ENCODE measurements at places on chromosomes 5 and 9.

DNA sequence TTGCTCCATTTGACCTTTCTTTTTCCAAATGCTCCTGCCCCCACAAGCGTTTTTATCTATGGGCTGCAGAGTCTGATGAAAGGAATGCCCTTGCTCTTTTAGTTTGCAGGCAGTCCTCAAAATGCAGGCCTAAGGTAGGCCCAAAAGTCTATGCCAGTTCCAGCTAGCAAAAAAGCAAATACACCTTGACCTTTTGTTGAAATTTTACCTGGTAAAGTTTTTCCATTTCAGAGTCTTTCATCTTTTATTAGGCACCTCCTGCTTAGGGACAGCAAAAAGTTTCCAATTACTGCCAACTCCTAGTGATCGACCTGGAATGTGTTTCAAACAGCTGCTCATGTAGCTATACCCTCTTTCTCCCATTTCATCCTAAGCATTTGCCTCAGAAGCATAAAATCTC is 2.7 kb upstream of the LEAP2 start:
- DNase-seq, result no peak

DNA sequence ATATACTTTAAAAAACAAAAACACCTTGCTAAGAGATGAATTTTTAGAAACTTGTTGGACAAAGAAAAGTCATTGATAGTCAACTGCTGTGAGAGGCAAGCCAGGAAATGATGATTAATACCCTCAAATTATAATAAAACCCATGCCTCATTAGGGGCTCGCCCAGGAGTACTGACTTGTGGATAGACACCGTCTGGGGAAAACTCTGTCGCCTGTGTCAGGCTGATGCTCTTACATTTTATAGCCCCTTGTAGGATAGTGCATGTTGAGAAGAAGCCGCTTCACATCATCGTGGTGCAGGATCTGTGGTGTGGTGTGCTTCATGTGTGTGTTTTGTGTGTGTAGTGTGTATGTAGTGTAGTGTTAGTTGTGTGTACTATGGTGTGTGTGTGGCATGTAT is 39.1 kb downstream of the SYK start:
- no peak for DNase-seq

GRCh38 chr9:37968228-37968701 is 64.3 kb upstream of the SLC25A51 start:
- peak; percentile 95 for DNase-seq

DNA sequence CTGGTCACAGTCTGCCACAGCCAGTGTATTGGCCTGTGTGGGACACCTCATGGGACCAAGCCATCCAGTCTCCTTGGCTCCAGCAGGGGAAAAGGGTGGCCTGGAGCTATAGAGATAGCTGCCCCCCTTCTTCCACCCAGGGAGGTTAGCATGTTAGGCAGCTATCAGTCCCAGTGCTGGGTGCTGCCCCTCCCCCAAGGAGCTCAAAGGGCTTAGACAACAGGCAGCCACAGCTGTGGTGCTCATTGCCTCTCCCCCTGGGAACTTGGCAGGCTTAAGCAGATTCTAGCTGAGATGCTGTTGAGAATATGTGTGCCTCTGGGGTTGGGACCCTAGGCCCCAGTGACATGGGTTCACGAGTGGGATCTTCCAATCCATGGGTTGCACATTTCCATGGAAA is 226.0 kb upstream of the PTGER4 start:
- no peak for DNase-seq

DNA sequence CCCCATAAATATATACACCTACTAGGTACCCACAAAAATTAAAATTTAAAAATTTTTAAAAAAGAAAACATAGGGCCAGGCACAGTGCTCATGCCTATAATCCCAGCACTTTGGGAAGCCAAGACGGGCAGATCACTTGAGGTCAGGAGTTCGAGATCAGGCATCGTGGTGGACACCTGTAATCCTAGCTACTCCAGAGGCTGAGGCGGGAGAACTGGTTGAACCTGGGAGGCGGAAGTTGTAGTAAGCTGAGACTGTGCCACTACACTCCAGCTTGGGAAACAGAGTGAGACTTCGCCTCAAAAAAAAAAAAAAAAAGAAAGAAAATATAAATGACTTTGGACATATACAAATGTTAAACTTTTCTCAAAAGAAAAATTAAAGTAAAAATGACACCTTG is 33.3 kb upstream of the RNF38 start:
- DNase-seq, result no peak

GRCh38 chr5:88226881-88227450 is 41.7 kb downstream of the TMEM161B start:
- no peak for DNase-seq

All from hematopoietic multipotent progenitor cell treated with erythropoietin and hydrocortisone succinate and interleukin-3 and kit ligand, for 8 days (in vitro differentiated cells).